A549 treated with ZK216348 at 1 μM for 4 hours (cell line): ENCODE measurements at places on chromosomes 2 and 18. TPM values are rescaled to one million over a fixed set of nuclear protein-coding genes. Genes with fewer than 3 reads are reported as not detected.

The SLC14A1 gene
- total RNA-seq, result not detected in 5 replicates

The CFLAR gene
- 80.5 to 125 TPM (median 90.3 TPM) in 5 replicates for total RNA-seq

The COL4A3 gene
- 0.28 to 1.3 TPM (median 0.82 TPM) in 5 replicates for total RNA-seq

The RUFY4 gene
- total RNA-seq, result not detected in 5 replicates

The PSME4 gene
- 43.2 to 48.1 TPM (median 43.4 TPM) in 5 replicates for total RNA-seq

The ARHGAP28 gene
- total RNA-seq, result 0.08 to 0.43 TPM (median 0.11 TPM) in 3 of 5 replicates, not detected in the others

The FAM124B gene
- not detected in 5 replicates for total RNA-seq

The SP100 gene
- total RNA-seq, result 25.2 to 37.3 TPM (median 27.6 TPM) in 5 replicates

The NT5C1B gene
- total RNA-seq, result not detected in 5 replicates

The PLGLB2 gene
- total RNA-seq, result 0.36 to 0.42 TPM in 2 of 5 replicates, not detected in the others

The CGREF1 gene
- total RNA-seq, result 5.3 to 8.5 TPM (median 7.8 TPM) in 5 replicates

The C18orf54 gene
- 1.7 to 4.3 TPM (median 3.3 TPM) in 5 replicates for total RNA-seq

The SCN9A gene
- 2.5 to 5.3 TPM (median 4.8 TPM) in 5 replicates for total RNA-seq

The AFF3 gene
- total RNA-seq, result not detected in 5 replicates

The IL1R1 gene
- 27.0 to 46.0 TPM (median 40.9 TPM) in 5 replicates for total RNA-seq

The ANKRD30BL gene
- total RNA-seq, result not detected in 5 replicates

The GKN1 gene
- total RNA-seq, result 0.32 to 1.1 TPM (median 0.74 TPM) in 5 replicates

The FAHD2B gene
- 9.1 to 11.8 TPM (median 11.1 TPM) in 5 replicates for total RNA-seq

The PRSS56 gene
- total RNA-seq, result 0.08 to 0.31 TPM (median 0.20 TPM) in 4 of 5 replicates, not detected in the other

The ABCB11 gene
- total RNA-seq, result 0.02 TPM in 1 of 5 replicates, not detected in the others

The TMEFF2 gene
- total RNA-seq, result 0.33 to 0.85 TPM (median 0.38 TPM) in 5 replicates
